GM13977 (cell line): ENCODE measurements at places on chromosomes 13 and 19.

DNA sequence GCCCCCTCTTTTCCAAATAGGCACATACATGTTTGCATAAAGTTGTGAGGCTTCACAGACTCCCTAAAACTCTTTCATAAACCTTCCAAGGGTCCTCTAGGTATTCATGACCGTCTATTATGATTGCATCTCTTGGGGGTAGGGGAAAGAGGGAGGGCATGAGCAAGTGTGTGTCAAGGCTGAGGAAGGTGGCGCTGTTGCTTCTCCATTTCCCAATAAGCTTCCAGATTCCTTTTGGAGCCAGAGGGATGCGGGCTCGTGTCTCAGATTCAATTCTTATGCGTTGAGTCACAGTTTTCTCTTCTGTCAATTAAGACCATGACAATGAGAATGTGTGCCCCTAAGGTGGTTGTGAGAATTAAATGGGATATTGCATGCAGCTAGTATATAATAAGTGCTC, 51.0 kb upstream of the CYP2A7 start:
- DNase-seq = no peak

DNA sequence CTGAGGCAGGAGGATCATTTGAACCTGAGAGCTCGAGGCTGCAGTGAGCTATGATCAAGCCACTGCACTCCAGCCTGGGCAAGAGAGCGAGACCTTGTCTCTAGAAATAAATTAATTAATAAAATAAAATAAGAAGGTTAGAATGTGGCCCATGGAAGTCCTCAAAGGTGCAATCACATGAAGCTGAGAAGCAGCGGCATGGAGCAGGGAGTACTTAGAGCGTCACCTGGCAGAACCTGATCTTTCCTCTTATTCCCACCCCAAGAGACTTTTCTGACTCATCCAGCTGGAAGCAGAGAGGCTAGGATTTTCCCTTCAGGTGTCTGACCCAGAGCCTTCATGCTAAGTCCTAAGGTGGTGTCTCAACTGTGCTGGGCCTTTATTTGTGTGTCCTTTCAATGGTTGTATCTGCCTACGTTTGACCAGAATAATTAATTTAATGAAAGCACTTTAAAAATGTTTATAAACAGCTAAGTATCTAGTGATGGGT, 8.9 kb upstream of the MRPS31 start:
- DNase-seq = no peak

- DNase-seq = no peak
Measured at GRCh38 chr13:60311527-60311926, 85.5 kb upstream of the TDRD3 start.

DNA sequence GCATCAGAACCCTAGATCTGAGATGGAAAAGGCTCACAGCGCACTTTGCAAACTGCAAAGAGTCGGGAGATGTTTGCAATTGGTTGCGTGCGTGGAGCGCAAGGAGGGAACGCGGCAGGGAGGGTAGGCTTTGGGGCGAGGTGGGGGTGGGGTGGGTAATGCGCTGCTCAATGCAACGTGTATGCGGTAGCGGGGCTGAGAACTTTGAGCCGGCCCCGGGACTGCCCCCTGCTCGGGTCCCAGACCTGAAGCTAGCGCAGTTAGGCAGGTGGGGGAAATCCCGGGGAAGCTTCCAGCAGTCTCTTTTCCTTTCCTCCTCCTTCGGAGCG, 971 bp downstream of the FOSB start:
- DNase-seq = no peak

- peak; percentile 90 for DNase-seq
Measured at GRCh38 chr19:6674868-6675305, 4.9 kb upstream of the TNFSF14 start.

- DNase-seq = peak; percentile 54
Measured at GRCh38 chr19:17450264-17451075, 2.0 kb upstream of the TMEM221 start.

GRCh38 chr13:23159205-23159759, 21.5 kb upstream of the SGCG start:
- DNase-seq = peak; percentile 61

GRCh38 chr19:45475537-45476291, 7.9 kb downstream of the FOSB start:
- DNase-seq = no peak

GRCh38 chr19:39144290-39145071, 18.9 kb downstream of the PAK4 start:
- DNase-seq = no peak

GRCh38 chr13:70964124-70964523, 855.9 kb upstream of the KLHL1 start:
- DNase-seq = no peak

- DNase-seq = no peak
Measured at GRCh38 chr13:40391788-40392187, 274.7 kb downstream of the FOXO1 start.

GRCh38 chr19:18895038-18895823, 727 bp downstream of the CERS1 start:
- DNase-seq = peak; percentile 78

DNA sequence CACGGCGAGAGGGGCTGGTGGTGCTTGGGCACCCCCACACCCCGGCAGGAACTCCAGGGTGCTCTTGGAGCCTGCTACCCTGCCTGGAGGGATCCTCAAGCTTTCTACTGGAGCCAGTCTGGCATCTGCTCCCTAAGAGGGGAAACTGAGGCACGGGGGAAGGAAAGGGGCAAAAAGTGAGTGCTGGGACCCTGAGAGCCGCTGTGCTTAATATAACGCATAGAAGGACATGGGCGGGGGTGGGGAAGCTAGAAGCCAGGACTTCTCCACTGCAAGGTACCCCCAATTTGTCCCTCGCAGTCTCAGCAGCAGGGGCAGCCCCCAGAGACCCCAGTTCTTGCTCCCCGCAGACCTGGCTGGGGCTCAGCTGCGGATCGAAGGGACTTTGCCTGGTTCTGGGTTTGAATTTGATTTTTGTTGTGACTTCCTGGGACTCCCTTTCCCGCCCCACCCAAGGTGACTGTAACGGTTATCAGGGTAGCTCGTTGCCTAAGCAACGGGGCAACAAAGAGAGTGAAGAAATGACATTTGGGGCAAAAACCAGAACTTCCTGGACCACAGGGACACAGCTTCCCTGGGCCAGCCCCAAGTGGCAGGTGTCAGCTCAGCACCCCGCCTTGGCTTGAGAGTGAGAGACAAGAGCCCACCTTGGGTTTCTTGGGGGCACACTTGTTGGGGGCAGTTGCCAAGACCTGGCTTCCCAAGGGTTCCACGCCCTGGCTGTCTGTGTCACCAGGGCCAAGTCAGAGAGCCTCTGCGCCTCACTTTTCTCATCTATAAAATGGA, 638 bp downstream of the ADGRE5 start:
- peak; percentile 53 for DNase-seq

DNA sequence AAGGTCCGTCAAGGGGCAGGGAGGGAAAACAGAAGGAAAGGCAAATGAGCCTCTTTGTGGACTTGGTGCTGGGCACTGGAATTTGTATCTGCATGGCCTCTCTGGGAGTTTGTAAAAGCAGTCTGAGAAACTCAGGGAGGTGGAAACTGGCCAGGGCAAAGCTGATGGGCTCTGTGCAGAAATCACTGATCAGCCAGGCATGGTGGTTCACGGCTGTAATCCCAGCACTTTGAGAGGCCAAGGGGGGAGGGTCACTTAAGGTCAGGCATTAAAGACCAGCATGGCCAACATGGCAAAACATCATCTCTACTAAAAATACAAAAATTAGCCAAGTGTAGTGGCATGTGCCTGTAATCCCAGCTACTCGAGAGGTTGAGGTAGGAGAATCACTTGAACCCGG, 369.9 kb upstream of the ZNF507 start:
- no peak for DNase-seq

DNA sequence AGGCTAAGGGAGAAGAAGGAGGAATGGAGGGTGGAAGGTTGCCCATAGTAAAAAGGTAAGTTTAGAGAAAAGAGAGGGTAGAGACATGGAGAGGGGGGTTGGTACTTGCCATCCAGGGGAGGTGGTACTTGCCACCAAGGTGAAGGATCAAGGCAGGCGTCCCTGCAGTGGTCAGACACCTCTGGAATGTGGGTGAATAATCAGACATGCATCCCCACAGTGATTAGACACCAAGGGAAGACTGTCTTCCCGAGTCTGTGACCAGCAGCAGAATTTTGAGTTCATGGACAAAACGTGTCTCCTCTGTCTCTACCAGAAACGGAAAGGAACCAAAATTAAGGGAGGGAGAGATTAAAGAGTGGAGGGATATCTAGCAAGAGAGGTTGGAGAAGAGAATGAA, 27.1 kb upstream of the IGFL1 start:
- DNase-seq = no peak

DNA sequence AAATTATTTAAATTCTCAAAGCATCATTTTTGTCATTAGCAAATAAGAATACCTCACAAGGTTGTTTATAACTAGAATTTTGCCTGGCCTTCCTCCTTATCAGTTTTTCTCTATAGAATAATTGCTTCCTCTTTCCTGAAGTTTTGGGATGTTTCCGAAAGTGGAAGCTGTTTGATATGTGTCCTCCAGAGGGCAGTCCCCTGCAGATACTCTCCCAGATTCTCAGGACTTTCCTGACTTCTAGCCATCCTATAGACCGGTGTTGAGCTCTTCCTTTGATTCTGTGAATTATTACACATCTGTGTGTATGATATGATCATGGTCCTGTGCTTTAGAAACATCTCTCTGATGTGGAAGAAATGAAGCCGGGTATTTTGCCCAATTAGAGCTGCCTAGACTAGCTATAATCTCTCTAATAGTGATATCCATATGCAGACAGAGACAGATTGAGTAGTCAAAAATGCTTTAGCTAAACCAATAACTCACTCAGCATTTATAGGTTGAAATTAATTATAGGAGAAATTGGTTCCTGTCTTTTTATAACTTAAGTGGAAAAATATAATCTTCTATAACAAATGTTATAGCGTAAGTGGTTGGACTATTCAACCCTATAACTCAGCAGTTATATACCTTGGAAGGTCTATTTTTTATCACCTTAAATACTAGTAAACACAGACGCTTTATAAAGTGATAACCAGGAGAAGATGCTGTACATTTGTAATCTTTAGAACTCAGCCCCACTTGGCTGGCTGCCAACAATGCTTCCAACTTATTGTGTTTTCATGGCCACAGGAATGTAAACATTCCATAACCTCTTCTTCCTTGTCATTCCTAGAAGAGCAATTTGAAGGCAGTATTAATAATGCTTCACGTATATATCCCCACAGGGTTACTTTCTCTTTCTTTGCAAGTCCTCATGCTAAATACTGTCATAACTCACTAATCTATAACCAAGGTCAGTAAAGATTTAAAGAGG, 201.0 kb upstream of the RXFP2 start:
- DNase-seq = no peak

DNA sequence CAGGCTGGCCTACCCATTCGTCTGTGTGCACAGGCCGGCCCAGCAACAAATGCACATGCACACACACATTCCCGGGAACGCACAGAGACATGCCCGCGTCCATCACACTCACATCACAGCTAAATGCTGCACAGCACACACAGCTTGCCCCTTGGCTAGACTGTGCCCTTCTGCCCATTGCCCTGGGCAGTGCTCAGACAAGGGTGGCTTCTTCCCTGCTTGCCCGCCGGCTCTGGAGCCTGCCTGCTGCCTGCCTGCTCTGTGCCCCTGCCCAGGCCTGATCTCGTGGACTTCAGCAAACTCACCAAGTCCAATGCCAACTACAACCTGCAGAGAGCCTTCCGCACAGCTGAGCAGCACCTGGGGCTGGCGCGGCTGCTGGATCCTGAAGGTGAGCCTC, 30.4 kb downstream of the SPTBN4 start:
- DNase-seq = no peak

DNA sequence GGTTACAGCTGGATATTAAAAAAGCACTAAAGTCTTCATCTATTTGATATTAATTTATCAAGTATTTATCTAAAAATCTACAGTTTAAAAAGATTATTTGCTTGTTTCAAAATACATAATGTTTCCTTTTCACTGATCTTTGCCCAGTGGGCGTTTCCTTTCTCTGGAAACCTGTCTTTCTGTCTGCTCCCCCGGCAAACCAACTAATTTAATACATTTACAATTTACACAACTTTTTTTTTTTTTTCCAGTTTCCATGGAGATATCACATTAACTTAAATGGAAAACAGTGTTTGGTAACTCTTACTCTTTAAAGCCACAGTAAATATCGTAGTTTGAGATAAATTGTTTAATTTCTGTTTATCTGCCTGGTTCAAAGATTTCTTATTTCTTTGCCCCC, 5.3 kb downstream of the GPC6 start:
- DNase-seq = no peak

DNA sequence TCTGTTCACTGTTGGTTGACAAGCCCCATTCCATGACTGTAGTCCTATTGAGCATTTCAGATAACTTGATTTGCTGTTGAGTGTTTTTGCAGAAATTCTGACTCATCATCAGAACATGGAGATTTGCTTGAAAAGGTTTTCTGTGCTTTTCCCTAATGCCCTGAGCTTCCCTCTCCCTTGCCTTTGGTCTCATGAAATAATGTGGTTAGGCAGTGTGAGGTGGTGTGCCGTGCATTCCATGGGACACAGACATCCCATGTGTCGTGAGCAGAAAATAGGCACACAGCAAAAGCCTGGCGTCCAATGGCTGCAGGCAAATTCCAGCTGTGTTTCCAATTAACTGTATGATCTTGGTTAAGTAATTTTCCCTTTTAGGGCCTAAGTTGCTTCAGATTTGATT, 197.4 kb downstream of the DLEU7 start:
- DNase-seq = no peak

GRCh38 chr13:98083507-98083906, 59.4 kb upstream of the FARP1 start:
- no peak for DNase-seq

GRCh38 chr19:42010245-42011126, 16.5 kb upstream of the ATP1A3 start:
- no peak for DNase-seq

DNA sequence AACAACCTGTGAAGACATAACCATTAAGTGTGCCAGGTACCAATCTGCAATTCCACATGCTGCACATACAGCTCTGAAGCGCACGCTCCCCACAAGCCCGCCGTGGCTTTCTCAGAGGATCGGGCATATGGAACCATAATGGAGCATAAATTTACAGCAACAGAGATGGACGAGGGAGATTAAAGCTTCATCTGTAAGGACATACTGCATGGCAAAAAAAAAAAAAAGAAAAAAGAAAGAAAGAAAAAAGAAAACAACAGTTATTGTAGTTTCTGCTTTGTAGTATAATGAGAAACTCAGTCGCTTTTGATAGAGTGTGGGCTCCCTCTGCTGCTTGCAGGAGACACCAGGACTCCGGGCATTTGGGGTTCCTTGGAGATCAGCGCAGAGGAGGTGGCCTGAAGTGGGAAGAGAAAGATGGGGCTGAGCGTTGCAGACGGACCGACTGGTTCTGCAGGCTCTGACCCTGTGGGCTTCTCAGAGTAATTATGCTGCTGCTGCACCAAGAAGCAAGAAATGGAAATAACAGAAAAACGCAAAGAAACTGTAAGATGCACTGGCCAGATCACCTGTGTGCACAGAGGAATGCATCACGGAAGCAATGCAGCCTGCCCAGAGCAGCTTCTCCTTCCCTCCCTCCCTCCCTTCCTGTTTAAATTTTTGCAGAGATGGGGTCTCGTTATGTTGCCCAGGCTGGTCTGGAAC, 10.8 kb upstream of the PDCD5 start:
- DNase-seq = peak; percentile 57

- no peak for DNase-seq
Measured at GRCh38 chr19:4320419-4320818, 16.0 kb downstream of the FSD1 start.
